ENCODE measurements at places on chromosomes 1 and 21. TPM values are rescaled to one million over a fixed set of nuclear protein-coding genes. Genes with fewer than 3 reads are reported as not detected.

DNA sequence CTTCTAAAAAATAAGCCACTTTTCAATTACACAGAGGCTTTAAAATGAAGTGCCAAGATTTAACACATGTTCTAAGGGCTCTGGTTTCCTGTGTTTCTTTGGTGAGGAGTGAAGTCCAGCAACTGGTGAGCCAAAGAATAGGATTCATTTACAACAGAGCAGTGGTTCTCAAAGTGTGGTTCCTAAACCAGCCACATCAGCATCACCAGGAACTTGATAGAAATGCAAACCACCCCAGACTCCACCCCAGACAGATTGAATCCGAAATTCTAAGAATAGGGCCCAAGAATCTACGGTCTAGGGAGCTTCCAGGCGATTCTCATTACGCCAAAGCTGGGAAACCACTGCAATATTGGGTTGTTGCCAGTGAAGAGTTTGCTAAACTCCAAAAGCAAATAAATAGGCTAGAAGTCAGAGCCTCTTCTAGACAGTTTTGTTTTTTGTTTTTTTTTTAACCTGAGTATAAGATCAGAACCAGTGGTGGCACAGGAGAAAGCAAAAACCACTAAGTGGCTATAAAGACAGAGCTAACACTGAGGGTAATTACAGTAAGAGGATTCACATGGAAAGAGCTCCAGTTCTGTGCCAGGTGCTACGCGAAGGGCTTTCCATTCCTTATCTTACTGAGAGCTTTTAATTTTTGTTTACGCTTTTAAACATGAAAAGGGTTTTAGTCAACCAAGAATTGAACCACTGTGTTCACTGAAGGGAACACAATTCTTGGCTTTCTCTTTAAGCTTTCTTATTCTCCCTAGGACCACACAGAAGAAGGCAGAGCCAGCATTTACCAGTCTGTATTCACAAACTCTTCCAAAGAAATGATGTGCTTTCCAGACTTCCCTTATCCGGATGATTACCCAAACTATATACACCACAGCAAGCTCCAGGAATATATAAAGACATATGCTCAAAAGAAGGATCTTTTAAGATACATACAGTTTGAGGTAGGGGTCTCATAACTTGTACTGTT lies 42.4 kb upstream of the FMO2 start:
- DNase-seq = peak; percentile 2

DNA sequence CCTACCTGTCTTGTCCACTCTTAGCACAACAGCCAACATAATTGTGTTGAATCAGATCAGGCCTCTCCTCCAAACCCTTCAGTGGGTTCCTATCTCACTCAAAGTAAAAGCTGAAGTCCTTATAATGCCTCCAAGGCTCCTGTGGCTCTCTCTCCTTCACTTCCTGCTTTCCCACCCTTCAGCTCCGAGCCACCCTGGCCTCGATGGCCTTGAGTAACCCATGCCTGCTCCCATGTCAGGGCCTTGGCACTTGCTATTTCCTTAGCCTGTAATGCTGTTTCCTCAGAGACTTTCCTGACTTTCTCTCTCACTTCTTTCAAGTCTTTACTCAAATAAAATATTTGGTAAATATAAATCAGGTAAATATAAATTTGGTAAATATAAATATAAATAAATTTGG lies 8.1 kb upstream of the PLEKHM2 start:
- DNase-seq = no peak

- no peak for DNase-seq
Observed at GRCh38 chr1:182671750-182672486, 12.5 kb downstream of the RGS8 start.

- no peak for DNase-seq
Observed at GRCh38 chr1:172758259-172758658, 99.4 kb downstream of the FASLG start.

The LEMD1 gene
- not detected for total RNA-seq

The S100A5 gene
- not detected for total RNA-seq

The IVL gene
- total RNA-seq = 0.06 TPM

- DNase-seq = peak; percentile 85
Observed at GRCh38 chr1:202010180-202011015, at the start of gene ELF3. Gene ELF3, plus strand, starts transcription at chr1:202010587. Its CDS starts 550 bp downstream, at chr1:202011137.

- no peak for DNase-seq
Observed at GRCh38 chr1:56964349-56965017, 1.3 kb downstream of the C8B start.

Measured in Daoy (cell line).